ENCODE measurements at places on chromosomes 7 and 10.

GRCh38 chr10:63021225-63021624 lies 111.9 kb upstream of the NRBF2 start:
- no peak for DNase-seq

DNA sequence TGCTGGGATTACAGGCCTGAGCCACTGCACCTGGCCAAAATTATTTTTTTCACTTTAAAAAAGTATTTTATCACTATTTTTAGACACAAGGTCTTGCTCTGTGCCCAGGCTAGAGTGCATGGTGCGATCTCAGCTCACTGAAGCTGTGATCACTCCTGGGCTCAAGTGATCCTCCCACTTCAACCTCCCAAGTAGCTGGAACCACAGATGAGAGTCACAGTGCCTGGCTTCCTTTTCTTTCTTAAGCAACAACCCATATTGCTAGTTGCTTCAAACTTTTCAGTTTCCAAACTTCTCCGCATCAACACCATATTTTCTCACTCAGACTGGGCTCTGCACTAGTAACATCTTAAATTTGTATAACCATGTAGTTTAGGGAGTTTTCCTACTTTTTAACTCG lies 9.5 kb upstream of the SMC3 start:
- no peak for DNase-seq

DNA sequence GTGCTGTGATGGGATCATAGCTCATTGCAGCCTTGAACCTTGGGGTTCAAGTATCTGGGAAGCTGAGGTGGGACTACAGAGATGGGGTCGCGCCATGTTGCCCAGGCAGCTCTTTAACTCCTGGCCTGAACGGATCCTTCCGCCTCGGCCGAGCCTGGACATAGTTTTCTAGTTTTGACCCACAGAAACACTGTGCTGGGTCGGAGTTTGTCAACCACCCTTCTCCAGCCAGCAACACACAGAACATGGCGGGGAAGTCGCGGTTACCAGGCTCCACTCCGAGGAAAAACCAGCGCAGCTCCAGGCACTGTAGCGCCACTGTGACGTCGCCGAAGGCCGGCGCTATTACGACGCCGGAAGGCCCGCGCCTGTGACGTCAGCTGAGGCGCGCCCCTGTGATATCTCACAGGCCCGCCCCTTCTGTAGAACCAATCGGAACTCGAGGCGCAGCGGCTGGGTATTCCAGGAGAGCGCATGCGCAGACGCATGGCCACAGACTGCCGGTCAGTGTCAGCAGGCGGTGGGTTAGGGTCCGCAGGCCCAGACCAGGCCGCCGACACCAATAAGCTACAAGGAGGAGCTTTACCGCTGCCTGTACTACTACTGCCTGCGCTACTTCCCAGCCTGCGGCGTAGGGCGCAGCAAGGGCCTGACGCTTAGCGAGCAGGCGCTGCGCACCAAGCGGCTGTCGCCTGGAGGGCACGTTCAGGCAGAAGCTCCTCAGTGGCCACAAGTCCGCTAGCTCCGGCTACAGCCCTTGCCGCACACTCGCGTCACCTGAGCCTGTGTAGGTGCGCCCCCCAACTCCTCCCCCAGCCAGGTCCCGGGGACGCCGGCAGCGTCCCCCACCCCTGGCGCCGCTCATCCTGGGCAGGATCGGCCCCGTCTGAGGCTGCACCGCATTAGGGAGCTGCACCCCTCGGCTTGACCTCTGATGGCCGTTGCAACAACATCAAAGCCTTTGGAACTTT lies 135.2 kb upstream of the KCTD7 start:
- DNase-seq = peak; percentile 99

GRCh38 chr10:96910488-96911395 lies 78.6 kb downstream of the LCOR start:
- DNase-seq = peak; percentile 67

DNA sequence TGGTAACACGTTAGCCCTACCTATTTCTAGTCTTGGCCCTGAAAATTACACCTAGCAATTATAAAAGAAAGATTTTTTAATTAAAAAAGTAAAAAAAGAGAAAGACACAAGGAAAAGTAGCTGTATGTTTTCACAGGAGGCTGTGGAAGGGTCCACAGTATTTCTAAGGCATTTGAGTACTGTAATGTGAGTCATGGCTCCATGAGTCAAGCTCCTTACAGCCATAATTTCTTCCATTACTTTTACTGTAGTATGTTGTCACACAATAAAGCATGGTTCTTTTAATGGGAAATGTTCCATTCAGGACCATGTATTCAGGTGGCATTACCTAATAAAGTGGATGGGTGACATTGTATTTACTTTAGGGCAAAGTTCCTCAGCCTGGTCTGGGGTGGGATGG lies 113.4 kb downstream of the GPR37 start:
- DNase-seq = no peak

GRCh38 chr10:3425716-3426115 lies 253.1 kb upstream of the PITRM1 start:
- DNase-seq = no peak

DNA sequence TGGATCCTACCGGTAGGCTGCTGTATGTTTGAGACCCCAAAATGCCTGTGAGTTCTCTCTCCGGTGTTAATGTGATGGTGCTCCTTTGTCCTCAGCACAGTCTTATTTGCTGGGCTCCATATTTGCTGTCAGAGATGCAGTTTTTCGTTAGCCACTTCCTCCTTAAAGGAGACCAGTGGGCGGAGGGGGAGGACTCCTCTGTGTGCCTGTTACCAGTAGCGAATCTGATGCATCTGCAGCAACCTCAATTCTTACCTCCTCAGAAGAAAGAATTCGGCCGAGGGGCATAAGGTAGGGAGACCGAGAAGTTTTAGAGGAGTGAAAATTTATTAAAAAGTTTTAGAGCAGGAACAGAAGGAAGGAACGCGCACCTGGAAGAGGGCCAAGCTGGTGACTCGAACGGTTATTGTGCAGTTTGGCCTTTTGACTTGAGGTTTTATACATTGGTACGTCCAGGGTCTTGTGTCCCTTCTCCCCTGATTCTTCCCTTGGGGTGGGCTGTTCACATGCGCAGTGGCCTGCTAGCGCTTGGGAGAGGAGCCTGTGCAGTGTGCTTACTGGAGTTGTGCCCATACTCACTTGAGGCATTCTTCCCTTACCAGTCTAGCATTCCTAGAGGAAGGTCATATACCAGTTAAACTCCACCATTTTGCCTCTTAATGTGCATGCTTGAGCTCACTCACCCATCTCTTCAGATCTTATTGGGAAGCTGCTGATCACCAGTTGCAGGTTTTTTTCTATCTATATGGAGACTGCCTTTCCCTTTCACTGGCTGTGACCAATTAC lies 49.5 kb downstream of the GNAI1 start:
- no peak for DNase-seq

- DNase-seq = no peak
Measured at GRCh38 chr7:93601363-93601762, 26.8 kb upstream of the CALCR start.

DNA sequence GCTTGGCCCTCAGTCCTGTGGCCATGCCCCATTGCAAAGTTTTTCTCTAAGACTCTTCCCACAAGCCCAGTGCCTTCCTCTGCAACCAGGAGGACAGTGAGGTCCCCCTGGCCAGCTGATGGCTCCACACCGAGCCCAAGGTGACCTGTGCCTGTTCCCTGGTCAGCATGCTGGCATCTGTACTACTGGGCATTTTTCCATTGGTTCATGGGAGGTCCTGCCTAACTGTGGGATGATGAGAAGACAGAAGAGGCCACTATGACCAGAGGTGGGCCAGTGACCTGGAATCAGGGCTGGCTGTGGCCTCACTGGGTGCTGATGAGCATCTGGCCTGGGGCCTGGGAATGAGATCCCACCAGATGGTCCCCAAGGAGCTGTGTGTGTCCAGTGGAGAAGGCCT lies 20.2 kb downstream of the CALML3 start:
- DNase-seq = no peak

DNA sequence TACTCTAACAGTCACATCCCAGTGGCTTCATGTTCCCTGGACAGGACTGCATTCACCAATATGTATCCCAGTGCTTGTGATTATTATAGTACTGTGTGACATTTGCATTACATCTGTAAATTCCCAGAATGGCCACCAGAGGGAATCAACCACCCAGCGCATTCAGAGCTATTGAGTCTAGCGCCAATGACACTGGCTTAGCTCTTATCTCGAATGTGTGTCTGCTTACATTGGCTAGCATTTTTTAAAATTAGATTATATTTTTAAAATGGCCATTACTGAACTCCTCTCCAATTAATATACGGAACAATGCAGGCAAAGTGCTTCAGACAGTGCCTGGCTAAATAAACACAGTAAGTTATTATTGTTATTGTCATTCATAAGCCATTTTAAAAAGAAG lies 36.3 kb downstream of the TRIL start:
- DNase-seq = peak; percentile 93

- DNase-seq = no peak
Measured at GRCh38 chr10:110672580-110672919, 28.4 kb downstream of the RBM20 start.

GRCh38 chr7:124779620-124780019 lies 14.0 kb upstream of the GPR37 start:
- DNase-seq = no peak

DNA sequence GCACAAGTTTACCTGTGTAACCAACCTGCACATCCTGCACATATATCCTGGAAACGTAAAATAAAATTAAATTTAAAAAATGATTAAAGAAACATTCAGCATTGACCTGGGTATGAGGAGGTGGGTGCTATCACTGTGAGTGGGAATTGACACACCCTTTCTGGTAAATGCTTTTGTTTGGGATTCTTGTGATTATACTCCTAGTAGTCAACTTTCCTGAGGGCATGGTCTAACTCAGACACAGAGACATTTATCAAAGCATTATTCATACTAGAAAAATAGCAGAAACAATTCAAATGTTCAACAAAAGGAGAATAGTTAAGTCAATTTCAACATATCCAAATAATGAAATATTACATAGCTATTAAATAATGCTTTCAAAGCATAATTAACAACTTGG lies 44.2 kb downstream of the CNNM2 start:
- no peak for DNase-seq

DNA sequence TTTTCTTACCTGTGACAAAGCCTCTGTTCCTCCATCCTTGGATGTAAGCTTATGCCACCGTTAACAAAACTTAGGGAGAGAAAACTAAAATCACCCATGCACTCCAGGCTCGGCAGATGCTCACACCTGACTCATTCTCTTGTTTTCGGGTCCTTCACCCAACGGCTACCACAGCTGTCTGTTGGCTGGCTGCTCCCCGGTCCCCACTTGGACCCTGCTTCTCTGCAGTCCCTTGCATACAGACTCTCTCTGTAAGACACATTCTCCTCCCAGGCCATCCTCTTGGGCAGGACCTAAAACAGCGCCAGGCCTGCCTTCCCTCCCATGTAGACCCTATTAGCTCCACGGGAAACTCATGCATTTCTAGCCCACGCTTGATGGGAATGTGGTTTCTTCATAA lies 12.1 kb upstream of the INHBA start:
- no peak for DNase-seq

- no peak for DNase-seq
Measured at GRCh38 chr7:47408675-47409074, 173.2 kb downstream of the TNS3 start.

GRCh38 chr7:68407460-68407859 lies 1190.8 kb upstream of the AUTS2 start:
- DNase-seq = no peak

GRCh38 chr10:43884501-43885105 lies 235.9 kb upstream of the ZNF32 start:
- no peak for DNase-seq

Data from NAMALWA (cell line).